ENCODE measurements at places on chromosomes 7 and 10.

GRCh38 chr7:5572439-5572838, 148.8 kb upstream of the TNRC18 start:
- DNase-seq, result no peak

- no peak for DNase-seq
Observed at GRCh38 chr7:98562871-98563495, 54.1 kb upstream of the NPTX2 start.

DNA sequence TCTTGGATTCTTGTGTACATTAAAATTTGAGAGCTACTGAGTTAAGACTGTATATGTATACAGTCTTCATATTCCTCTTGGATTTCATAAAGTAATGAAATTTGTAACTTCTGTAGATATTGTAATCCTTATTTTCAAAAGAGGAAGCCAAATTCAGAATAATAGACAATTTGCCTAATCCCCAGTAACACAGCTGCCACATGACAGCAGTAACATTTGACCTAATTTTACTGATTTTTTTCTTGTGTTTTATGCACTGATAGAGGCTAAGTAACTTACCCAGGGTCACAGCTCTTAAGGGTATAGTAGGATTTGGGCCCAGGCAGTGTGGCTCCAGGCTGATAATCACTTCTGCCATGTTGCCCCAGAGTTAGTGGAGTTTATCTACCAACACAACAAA, 40.4 kb upstream of the IL6 start:
- no peak for DNase-seq

GRCh38 chr7:20474249-20474648, 141.2 kb upstream of the ABCB5 start:
- DNase-seq, result no peak

GRCh38 chr10:36666451-36666850, 458.9 kb upstream of the ANKRD30A start:
- no peak for DNase-seq

- DNase-seq, result no peak
Observed at GRCh38 chr10:43808136-43808535, 159.5 kb upstream of the ZNF32 start.

GRCh38 chr7:84337429-84337828, 142.8 kb upstream of the SEMA3A start:
- DNase-seq, result no peak

DNA sequence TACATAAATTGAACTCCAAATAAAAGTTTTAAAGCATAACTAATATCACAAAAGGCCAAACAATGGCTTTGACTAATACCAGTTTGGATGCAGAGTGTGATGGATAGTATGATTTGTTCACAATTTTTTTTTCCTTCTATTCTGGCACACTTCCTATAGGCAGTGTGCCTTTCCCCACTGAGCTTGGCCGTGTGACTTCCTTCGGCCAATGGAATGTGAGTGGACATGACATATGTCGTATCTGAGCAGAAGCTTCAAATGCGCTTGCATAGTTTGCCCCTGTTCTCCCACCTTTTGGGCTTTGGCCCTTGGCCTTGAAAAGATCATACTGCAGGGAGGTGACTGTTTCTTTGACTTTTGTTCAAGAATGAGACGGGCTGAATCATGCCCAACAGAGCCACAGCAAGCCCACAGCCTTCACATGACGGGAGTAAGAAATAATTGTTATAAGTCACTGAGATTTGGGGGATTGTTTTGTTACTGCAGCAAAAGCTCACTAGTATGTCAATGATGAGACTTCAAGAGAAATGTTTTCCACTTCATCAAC, 279.9 kb upstream of the NEBL start:
- DNase-seq, result no peak

GRCh38 chr7:104206841-104207240, 972 bp downstream of the ORC5 start:
- no peak for DNase-seq

GRCh38 chr7:157850481-157851444, 514.0 kb downstream of the DNAJB6 start:
- DNase-seq, result no peak

DNA sequence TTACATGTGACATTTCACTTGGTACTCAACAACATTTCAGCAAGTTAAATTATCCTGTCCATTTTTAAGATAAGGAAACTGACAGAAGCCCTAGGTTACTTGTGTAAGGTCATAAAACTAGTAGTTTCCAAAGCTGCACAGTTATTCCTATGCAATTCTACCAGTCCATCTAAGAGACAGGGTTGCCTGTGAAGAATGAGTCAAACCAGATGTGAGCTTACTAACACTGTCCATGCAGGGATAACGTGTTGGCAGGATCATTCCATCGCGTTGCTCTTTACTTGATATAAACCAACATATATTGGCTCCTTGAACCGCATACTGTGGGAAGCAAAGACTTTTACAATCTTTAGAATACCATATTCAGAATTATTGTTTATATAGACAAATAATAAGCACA, 280.9 kb upstream of the HGF start:
- DNase-seq, result no peak
